ENCODE measurements at places on chromosomes 3 and 15.

DNA sequence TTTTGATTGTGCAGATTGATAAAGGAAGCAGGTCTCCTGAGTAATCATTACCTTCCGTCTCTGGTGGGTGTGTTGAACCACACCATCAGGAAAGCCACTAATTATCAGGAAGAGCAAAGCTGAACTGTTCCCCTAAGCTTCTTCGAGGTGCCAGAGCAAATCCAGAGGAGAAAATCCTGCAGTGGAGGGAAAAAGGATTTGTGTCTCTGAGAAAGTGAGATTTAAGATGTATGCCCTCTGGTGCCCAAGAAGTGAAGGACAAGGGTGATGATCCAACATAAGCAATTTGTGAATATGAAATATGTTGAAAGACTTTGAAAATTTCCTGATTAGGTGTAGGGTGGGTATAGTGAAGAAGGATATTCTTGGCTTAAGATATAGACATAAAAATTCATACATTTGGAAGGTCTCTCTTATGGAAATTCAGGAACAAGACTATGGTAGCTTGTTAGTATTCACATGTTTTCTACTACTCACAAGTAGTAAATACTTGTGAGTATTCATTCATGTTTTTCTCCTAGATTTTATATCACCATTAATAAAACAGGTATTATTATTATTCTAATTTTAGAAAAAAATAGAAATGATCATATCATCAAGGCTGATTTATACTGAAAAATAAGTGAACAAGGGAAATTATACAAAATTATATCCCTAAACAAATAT lies 34.8 kb downstream of the COMMD2 start:
- peak; percentile 35 for DNase-seq

DNA sequence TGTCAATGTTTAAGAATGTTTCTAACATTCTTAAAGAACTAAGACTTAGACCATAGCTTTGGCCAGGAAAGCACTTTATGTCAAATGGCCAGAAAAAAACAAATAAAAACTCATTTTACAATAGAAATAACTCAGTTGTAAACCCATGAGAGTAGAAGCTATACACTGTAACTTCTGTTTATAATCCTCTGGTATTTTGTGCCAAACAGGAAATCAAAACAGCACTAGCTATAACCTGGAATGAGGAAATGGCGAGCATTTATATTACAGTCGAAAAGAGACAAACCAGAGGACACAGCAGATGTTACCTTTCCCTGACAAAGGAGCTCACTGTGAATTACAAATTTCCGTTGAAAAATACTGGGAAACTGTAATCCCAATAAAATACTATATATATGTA lies 10.3 kb downstream of the GK5 start:
- no peak for DNase-seq

DNA sequence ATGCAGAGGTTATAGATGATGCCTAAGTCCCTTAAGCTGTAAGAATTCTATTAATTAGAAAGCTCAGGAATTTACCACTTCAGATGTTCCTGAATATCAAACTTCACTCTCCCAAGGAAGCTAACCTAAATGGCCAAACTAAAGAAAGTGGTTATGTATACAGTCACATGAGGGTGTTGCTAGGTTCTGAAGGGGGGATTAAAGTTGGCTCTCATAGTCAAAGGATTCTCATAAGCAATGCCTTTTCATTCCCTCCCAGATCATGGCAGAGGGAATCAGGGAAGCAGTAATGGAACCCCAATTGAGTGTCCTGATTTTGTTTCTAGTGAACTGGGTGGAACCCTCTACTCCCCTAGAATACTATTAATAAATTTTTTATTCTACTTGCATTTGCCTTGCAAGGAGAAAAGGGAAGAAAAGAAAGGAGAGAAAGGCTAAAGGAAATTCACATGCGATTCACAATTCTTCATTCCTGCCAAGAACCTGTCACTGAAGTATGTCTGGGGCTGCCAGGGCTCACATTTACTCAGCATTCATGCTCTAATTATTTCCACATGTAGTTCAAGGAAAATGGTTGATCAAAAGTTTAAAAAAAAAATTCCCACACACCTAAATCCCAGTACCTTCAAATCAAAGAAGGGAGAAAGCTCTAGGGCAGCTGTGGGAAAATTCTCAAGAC lies 25.1 kb downstream of the FSTL1 start:
- DNase-seq = no peak

GRCh38 chr3:156865732-156866131 lies 39.6 kb downstream of the LEKR1 start:
- no peak for DNase-seq

DNA sequence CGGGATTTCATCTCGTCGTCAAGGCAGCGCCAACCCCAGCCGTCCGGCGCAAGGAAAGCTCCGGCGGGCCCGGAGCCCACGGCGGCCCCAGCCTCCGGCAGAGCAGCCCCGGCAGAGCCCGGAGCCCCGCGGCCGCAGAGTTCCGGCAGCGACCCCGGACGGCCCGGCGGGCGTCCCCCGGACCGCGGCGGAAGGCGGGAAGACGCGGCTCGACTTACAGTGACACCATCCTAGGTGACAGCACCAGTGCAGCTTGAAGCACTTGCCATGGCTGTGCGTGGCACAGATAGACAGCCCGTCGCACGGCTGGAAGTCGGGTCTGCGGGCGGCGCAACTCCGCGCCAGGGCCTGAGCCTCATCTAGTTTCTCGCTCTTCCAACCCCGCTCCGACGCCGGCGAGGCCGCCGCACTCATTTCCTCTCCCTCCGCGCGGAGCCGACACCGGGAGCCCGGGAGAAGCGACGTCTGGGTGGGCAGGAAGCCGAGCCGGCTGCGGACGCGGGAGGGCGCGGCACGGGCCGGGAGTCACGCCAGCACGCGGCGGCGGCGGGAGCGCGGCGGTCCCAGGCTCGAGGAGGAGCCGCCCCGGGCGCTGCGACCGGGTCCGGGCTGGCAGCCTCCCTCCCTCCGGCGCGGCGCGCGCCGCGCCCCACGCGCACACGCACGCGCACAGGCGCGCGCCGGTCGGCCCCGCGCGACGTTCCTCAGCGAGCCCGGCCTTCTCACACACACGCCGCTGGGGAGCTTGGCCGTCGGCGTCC lies at the start of gene C3orf70:
Gene C3orf70 (minus strand): TSS at position 651 of the 761 bp plus-strand sequence. CDS start 237 bp downstream, at position 414.
- peak; percentile 40 for DNase-seq

- no peak for DNase-seq
These were observed 74.9 kb downstream of the RAD18 start for GRCh38 chr3:8888301-8888915.

GRCh38 chr3:76509179-76509830 lies 530.6 kb upstream of the ROBO2 start:
- DNase-seq = no peak

- DNase-seq = no peak
These were observed 5.0 kb upstream of the UBE2E1 start for GRCh38 chr3:23800731-23801130.

DNA sequence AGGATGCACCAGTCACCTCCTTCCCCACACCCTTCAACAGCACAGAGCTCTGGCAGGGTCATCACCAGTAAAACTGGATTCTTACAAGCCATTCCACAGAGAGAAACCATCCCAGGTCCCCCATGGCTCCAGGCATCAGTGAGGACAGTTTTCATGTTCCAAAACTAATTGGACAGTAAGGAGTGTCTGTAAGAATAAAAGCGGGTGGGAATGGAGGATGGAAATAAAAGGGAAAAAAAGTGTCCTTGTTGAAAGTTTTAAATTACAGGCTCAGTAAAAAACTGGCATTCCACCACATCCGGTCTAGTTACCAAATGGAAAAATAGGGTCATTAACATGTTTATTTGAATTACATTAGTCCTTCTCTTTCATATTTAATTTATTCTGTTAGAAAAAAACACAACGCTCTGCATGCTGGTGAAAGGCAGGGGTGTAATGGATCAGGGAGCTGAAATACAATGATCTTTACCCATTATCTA lies 117.4 kb downstream of the TIGIT start:
- no peak for DNase-seq

- no peak for DNase-seq
These were observed 22.5 kb upstream of the BNIP2 start for GRCh38 chr15:59711451-59712243.

- peak; percentile 57 for DNase-seq
These were observed 105.0 kb downstream of the KLHL25 start for GRCh38 chr15:85689729-85690128.

DNA sequence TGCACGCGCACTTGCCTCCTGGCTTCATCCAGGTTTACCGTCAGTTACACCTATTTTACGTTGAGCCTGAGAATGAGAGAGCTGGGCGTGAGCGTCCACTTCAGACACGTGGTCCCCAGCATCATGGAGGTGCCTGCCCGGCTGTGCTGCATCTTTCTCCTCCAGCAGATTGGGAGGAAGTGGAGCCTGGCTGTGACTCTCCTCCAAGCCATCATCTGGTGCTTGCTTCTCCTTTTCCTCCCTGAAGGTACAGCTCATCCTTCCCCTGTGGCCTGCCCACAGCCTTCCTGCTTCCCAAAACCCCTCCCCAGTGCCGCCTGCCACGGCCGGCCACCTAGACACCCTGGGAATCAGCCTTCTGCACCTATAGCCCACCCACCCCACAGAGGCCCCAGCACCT lies 31.6 kb downstream of the SLC22A14 start:
- DNase-seq = no peak

GRCh38 chr3:5007873-5008272 lies 28.6 kb downstream of the BHLHE40 start:
- DNase-seq = no peak

DNA sequence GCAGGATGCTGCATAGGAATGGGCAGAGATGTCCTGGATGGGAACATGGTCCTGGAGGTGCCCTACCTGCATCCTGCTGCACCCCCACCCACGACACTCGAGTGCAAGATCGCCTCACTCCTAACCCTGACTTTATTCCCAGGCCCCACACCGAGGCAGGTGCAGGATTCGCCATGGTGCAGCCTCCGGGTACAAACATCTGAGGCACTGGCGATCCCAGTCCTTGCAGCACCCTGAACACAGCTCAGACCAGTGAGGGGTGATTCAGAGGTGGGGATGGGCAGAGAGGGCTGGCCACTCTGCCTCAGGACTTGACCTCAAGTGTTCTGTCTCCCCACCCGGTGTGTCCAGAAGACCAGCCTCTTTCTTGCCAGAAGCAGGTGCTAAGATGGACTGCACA lies 49.1 kb downstream of the KLF13 start:
- DNase-seq = no peak

DNA sequence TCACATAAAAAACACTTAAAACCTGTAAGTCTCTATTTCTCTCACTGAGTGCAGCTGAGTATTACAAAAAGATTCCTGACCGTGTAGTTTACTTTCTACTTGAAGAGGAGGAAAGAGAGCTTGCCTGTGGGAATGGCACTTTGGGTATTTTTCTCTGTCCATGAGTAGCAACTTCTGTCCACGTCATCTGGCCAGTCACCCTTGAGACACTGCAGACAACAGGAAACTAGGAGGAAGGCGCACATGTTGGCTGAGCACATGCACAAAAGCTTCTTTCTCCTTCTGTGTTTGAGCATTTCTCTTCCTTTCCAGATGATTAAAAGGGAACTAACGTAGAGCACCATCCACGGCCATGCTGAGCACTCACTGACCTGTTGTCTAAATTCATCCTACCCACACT lies 19.7 kb downstream of the STARD5 start:
- no peak for DNase-seq

- DNase-seq = no peak
These were observed 6.9 kb upstream of the RFTN1 start for GRCh38 chr3:16520241-16520969.

DNA sequence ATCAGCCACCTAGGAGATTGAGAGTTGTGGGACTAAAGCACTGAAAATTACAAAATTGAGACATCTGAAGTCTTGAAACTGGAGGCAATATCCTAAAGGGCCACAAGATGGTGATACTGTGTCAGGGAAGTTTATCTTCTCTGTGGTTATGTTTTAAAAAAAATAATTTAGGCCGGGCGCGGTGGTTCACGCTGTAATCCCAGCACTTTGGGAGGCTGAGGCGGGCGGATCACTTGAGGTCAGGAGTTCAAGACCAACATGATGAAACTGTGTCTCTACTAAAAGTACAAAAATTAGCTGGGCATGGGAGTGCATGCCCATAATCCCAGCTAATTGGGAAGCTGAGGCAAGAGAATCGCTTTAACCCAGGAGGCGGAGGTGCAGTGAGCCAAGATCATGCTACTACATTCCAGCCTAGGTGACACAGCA lies 17.9 kb upstream of the NIT2 start:
- peak; percentile 18 for DNase-seq

- DNase-seq = peak; percentile 20
These were observed 453.0 kb upstream of the CFAP20DC start for GRCh38 chr3:59502806-59503205.

DNA sequence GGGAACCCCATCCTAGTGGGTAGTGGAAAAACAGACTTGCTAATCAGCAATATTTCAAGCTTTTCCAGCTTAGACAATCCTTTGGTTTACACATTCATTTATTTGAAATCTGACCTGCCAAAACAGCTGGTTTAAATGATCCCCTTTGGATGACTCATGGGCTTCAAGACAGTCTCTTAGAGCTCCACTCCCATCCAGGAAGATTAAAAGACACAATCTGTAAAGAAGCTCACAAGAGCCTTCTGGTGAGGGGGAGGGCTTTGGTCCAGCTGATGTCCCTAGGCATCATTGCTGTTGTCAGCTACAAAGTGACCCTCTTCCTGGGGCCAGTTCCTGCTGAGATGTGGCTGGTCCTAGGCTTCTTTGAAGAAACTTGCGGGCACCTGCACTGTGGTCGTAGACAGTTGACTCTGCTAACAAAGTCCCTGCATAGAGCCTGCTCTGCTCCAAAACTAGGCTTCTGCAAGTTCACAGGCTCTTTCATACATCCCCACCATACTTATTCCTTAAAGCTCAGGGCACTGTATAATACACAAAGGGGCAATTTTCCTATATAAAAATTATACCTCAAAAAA lies 73.7 kb downstream of the IGSF11 start:
- no peak for DNase-seq

GRCh38 chr3:14031271-14031670 lies 93.4 kb downstream of the CHCHD4 start:
- DNase-seq = no peak

DNA sequence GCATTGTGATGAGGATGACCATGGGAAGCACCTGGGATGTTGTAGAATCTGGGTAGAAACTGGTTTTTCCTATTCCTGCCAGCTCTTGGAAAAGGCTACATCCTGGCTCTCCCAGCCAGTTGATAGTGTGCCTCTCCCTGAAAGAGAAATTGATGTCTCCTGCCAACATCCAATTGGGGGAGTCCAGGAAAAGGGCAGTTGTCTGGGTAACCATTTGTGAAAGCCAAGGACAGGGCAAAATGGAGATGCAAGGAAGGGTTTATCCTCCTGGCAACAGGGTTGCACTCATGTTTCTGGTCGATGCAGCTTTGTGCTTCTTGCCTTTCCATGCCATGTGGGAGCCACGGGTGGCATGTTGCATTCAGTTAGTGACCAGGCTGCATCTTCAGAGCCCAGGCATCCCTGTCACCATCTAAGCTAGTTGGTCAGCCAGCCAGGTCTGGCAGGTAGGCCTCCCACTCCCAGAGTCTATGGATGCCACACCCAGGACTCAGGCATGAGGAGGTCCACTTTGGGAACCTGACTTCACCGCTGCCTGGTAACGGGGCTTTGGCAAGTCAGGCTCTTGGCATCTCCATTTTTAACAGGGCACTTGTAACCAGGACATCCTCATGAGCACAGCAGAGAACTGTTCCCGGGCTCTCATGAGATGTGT lies 153.5 kb downstream of the DNAJB8 start:
- DNase-seq = no peak

DNA sequence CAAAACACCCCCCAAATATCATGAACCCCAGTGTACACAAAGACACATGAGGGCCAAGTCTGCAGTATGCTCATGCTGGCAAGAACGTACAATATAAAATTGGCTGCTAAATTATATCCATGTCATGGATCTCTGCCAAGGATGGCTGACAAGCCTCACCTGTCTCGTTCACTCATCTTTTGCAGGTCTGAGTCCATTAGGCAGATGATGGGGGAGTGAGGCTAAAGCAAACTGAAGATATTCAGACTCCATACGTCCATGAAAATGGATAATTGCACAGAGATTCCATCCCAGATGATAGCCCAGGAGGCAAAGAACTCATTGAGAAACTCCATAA lies 122.3 kb upstream of the PTPRG start:
- DNase-seq = no peak
